ENCODE measurements at places on chromosomes 12 and 14.

DNA sequence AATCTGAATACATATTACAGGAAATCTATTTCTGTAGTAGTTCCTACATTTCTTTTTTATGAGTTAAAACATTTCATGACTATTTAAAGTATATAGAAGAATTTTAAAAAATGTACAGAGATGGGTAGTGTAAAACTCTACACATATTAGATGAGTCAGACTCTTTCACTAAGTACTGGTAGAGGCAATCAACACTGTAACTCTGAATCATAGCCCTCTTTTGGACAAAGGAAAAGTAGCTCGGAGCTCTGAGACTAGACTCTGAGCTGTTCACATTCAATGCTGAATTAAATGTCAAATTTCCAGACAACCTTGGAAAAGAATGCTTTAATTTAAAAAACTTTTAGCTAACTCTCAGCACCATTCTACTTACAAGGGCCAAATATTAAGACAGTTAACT, 3.4 kb downstream of the PTCSC3 start:
- no peak for DNase-seq

DNA sequence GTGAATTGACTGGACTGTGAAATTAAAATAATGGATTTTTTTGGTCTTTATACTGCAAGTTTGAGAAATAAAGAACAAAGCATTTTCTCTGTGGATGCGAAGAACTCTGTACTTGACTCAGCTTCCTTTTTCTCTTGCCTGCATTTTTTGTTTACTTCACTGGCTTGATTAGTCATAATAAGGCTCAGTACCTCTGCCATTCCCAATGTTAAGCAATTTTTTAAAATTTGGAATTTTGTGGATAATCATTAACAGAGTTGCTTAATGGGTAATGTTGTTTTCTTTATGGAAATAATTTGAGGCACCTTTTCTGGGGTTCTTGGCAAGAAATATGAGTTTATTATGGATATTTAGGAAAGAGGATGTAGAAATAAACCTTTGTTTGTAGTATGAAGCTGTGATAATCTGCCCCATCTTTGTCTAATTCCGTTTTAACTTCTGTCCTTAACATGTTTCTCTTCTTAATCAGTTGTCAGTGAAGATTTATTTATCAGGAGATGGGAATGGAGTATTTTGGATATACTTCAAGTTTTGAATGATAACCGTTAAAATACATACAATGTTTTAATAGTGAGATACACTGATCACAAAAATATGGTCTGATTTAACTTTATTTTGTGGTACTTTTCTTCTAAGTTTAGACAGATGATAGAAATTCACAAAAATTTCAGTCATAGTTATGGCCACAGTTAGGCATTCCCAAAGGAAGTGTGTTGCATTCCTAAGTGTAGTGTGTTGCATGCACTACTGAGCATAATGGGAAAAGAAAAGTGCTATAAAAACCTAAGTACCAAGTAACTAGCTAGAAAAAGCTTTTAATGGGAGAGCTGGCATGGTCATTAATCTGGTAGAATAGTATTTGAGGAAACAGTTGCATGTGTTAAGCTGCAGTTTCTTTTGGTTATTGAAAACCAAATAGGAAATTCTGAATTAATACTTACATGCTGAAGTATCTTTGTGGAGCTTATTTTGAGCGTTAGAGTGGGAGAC, 27.7 kb downstream of the WNK1 start:
- peak; percentile 39 for DNase-seq

- no peak for DNase-seq
Observed at GRCh38 chr12:46332260-46332659, 40.3 kb downstream of the SLC38A2 start.

- no peak for DNase-seq
Observed at GRCh38 chr12:25876383-25877045, 82.0 kb upstream of the RASSF8 start.

DNA sequence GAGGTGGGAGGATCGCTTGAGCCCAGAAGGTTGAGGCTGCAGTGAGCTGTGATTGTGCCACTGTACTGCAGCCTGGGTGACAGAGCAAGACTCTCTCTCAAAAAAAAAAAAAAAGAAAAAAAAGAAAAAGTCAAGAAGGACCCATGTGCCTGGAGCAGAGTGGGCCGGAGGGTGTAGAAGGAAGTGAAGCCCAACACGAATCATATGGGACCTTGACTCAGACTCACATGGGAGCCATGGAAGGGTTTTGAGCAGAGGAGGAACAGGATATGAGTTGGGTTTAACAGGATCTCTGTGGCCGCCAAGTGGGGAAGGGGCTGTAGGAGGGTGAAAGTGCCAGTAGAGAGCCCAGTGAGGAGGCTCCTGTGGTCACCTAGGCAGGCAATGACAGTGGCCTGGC, 165.4 kb downstream of the PHETA1 start:
- DNase-seq = no peak

- DNase-seq = no peak
Observed at GRCh38 chr14:101788016-101788635, 26.6 kb downstream of the PPP2R5C start.

- no peak for DNase-seq
Observed at GRCh38 chr12:82533341-82533740, 153.4 kb upstream of the TMTC2 start.

DNA sequence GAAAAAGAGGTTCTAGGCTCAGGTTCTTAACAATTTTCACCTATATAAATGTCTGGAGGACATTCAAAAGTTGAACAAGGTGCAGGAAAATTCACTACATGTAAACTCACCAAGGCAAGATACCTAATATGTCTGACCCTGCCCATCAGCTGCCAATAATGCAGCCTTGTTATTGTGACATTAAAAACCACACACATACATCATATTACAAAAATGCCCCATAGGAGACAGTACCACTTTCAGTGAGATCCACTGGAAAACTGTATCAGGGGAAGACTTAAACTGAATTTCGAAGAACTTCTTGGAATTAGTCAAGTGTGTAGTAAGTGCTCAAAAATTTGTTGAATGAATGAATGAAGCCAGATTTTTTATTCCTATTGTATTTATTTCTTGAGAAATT, 83.1 kb downstream of the KICS2 start:
- no peak for DNase-seq

- DNase-seq = no peak
Observed at GRCh38 chr12:12527820-12528296, 34.8 kb downstream of the DUSP16 start.

DNA sequence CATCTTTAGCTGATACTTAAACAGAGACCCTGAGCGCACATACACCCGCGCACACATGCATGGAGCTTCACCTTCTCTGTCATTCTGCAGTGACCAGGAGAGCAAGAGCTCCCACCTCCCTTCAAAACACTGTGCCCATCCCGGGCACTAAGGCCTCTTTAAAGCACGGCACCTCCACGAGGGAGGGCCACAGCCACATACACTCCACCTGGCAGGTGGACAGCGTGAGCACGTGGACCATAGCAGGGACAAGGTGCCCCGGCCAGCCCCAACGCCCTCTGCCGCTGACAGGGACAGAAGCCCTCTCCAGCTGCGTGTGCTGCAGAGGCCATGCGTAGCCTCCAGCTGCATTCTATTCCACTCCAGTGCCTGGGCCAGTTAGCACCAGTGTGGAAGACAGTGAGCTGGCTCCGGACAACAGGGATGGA, 5.4 kb downstream of the GAPDH start:
- no peak for DNase-seq

GRCh38 chr12:53990311-53991076, 5.5 kb downstream of the HOXC10 start:
- DNase-seq = no peak

DNA sequence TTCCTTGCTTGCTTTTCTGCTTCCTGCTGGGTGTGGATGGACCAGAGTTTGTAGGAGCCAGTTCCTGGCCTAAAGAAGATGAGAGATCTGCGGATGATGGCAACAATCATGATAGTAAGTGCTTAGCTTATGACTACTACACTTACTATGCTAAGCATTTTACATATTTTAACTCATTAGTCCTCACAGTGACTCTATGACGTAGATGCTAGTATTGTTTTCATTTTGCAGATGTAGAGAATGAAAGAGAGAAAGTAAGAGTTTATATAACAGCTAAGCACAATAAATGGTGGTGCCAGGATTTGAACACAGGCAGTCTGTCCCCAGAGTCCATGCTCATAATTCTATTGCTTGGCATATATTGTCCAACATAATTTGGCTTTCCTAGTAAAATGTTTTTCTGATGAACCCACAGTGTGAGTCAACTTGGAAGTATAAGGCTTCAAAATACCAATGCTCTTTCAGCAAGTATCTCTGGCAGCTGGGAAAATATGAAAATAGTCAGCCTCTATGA, 363.2 kb upstream of the DDHD1 start:
- no peak for DNase-seq

DNA sequence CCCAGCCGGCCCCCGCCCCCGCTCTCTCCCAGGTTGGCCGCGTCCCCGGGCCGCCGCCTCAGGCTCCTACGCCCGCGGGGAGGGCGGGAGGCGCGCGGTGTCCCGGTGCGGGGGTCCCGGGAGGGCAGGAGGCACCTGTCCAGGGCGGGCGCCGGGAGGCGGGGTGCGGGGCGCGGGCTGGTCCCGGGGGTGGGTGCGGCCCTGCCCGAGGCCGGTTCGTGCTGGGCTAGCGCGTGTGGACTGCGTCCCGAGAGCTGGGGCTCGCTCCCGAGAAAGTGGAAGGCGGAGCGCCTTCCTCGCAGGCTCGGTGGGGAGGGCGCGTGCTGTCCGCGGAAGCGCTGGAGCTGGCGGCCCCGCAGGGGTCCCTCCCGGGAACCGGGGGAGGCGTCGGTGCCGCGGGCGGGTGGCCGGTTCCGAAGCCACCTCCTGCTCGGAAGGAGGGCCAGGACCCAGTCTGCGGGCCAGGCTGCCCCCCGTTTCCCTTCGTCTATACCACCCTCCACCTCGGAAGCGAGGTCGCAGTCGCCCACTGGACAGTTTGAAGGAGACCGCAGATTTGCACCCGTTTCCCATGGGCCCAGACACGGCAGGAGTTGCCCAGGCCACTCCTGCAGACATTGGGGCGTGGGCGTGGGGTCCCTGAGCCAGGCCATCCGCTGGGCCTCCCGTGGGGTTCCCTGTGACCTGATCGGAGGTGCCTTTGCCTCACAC, 636 bp downstream of the ZFYVE21 start:
- no peak for DNase-seq

- no peak for DNase-seq
Observed at GRCh38 chr12:51512438-51512837, 78.6 kb upstream of the SCN8A start.
